ENCODE measurements at places on chromosomes 7 and 10.

GRCh38 chr10:10777279-10777678, 240.4 kb upstream of the CELF2 start:
- DNase-seq: no peak

GRCh38 chr7:122257056-122257455, 47.5 kb downstream of the FEZF1 start:
- DNase-seq: peak; percentile 69

DNA sequence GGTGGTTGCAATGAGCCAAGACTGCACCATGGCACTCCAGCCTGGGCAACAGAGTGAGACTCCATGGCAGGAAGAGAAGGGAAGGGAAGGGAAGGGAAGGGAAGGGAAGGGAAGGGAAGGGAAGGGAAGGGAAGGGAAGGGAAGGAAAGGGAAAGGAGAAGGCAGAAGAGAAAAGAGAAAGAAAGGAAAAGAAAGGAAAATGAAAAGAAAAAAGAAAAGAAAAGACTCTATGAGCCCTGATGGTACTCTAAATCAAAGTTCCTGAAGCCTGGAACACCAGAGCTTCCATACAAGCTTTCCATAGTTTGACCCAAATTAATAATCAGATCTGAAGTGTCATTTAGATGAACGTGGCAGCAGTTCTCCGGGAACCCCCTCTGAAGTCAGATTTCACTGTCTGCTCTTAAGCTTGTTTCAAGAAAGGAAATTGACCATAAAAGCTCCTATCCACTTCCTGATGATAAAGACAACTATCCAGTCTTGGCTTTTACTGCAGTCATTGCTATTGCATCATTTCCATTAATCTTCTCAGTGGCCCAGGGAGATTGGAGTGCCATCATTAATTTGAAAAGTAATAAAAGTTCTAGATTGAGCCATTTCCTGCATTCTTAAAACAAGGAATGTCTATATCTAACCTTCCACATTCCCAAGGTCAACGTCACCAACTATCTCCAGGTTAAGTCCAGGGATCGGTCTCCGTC, 44.2 kb upstream of the FRMD4A start:
- no peak for DNase-seq

- peak; percentile 75 for DNase-seq
Measured at GRCh38 chr7:55107946-55108345, 89.1 kb downstream of the EGFR start.

DNA sequence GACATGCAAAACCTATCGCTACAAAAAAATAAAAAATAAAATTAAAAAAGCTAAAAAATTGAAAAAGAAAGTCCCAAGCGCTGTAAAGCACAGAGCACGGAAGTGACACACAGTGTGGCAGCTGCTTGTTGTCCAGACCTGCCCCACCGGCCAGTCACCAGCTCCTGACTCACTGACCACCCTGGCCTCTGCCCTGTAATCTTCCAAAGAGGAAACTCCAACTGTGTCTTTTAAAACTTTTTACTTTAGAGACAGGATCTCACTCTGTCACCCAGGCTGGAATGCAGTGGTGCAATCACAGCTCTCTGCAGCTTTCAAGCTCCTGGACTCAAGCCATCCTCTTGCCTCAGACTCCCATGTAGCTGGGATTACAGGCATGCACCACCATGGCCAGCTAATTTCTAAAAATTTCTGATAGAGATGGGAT, 23.6 kb downstream of the GNA12 start:
- peak; percentile 94 for DNase-seq

- peak; percentile 33 for DNase-seq
Measured at GRCh38 chr7:20647908-20648776, 32.7 kb downstream of the ABCB5 start.

GRCh38 chr10:72215611-72216549, at the start of the genes ANAPC16 and ASCC1:
ANAPC16 (plus strand) TSS chr10:72216012; CDS start chr10:72223915, 7,903 bp downstream.
ASCC1 (minus strand) TSS chr10:72216276; CDS start chr10:72213298, 2,978 bp downstream.
- DNase-seq: peak; percentile 86

GRCh38 chr7:139479620-139480019, 3.9 kb downstream of the KLRG2 start:
- no peak for DNase-seq

GRCh38 chr10:71396084-71396710, 523 bp upstream of the CDH23 start:
- no peak for DNase-seq

GRCh38 chr7:11212816-11213215, 239.1 kb downstream of the PHF14 start:
- peak; percentile 49 for DNase-seq

DNA sequence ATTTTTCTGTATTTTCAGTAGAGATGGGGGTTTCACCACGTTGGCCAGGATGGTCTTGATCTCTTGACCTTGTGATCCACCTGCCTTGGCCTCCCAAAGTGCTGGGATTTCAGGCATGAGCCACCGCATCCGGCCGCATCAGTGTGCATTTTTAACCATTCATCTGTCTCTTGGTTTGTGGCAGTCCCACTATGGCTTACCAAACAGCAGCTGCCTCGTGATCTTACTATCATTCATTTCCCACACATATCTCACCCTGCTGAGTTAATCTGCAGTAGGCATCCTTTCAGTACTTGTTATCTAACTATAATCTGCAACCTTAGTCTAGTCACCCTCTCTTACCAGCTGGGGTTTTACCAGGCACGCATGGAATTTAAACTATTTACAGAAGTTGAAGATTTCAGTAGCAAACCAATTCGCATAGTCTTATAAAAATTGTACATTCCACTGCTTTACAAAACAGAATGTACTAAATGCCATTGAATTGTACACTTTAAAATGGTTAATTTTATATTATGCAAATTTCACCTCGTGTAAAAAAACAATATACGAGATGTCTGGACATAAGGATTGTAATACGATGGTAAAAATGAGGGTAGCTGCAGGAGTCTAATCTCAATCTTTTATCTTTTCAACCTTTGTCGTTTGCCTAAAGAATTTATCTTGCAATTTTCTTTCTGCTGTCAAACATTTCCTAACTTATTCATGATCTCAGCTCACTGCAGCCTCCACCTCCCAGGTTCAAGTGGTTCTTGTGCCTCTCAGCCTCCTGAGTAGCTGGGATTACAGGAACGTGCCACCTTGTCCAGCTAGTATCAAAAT, 4.6 kb upstream of the TBC1D12 start:
- DNase-seq: no peak

DNA sequence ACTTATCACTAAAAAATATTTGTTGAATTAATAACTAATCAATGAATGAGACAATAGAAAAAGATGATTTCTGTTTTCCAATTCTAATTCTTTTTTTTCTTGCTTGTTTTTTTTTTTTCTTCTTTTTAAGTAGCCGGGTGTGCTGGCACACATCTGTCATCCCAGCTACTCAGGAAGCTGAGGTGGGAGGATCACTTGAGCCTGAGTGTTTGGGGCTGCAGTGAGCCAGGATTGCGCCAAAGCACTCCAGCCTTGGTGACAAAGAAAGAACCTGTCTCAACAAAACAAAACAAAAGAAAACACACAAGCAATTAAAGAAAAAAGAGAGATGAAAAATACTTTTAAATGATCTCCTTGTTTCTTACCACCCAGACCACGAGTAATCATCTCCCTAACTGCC, 1109.3 kb downstream of the REEP3 start:
- DNase-seq: no peak

GRCh38 chr7:117190746-117191435, 132.0 kb downstream of the WNT2 start:
- no peak for DNase-seq

GRCh38 chr10:62724465-62724864, 80.1 kb upstream of the ADO start:
- DNase-seq: no peak

- no peak for DNase-seq
Measured at GRCh38 chr10:70599791-70600190, 2.8 kb downstream of the PRF1 start.

DNA sequence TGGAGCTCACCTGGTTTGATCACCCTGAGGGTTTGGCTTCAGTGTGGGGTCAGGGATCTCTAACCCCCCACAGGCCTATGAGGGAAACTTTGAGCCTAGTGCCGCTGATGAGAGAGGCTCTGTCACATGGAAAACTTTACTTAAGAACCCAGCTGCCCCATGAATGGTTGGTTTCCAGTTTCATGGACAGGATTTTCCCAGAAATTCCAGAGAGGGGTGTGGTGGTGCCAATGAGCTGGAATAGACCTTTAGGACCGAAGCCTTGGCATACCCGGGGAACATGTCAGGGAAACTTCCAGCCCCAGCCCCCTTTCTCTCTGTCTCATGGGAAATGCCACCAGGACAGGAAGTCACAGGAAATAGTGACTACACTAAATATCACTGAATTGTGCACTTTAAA, 36.9 kb downstream of the AKR1B1 start:
- DNase-seq: peak; percentile 47

DNA sequence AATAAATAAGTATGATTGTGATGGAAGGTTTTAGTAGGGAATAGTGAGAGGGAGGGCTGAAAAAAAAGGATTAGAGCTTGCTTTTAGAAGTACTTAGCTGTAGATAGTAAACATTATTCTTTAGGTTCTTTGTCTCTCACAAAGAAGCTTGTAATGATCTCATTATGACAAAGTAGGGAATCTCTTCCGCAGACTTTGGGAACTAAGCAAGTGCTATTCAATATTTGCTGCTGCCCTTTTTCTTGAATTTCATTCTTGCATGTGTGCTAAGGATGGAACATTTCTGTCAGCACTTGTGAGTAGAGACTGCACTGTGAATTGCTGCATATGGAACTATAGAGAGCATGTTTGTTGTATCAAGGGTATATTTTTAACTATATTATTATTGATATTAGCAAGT, 173.4 kb downstream of the ST7 start:
- DNase-seq: peak; percentile 5

GRCh38 chr10:5460468-5461202, 38.7 kb downstream of the CALML5 start:
- DNase-seq: no peak

DNA sequence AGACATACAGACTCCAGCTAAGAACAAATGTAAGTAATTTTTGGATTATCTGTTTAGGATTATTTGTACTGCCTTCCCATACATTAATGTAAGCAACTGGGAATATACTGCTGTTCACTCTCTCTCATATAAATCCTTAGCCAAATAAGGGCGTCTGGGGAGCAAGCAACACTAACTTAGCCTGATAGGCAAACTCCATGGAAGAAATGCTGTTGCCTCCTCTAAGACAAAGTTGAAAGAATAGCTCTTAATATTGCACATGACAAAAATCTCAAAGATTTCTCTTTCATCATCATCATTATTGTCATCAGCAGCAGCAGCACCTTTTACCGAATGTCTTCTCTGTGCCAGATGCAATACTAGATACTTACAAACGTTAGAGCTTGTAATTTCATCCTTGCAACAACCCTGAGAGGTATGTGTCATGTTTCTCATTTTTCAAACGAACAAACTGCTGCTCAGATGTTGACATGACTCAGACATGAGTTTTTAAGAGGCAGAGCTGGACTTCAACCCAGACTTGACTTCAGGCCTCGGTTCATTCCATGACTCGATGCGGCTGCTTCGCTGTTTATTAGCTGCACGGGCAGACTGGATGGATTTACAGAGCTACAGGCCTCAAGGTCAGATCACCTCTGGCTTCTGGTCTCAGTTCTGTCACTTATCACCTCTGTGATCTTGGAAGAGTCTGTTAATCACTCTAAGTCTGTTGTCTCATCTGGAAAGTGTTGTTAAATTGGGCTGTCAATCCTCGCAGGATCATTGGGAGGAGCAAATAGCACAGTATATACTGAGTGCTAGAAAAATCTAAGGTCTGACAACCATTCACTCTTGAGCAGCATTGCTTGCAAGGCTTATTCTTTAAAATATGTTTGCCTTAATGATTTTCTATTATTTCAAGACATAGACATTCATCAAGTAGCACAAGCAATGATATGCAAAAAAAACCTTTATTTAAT, 126.3 kb upstream of the CELF2 start:
- peak; percentile 82 for DNase-seq

- peak; percentile 9 for DNase-seq
Measured at GRCh38 chr10:12587451-12587888, 238.1 kb downstream of the CAMK1D start.

- no peak for DNase-seq
Measured at GRCh38 chr10:47029181-47030009, 118.2 kb downstream of the PTPN20 start.

DNA sequence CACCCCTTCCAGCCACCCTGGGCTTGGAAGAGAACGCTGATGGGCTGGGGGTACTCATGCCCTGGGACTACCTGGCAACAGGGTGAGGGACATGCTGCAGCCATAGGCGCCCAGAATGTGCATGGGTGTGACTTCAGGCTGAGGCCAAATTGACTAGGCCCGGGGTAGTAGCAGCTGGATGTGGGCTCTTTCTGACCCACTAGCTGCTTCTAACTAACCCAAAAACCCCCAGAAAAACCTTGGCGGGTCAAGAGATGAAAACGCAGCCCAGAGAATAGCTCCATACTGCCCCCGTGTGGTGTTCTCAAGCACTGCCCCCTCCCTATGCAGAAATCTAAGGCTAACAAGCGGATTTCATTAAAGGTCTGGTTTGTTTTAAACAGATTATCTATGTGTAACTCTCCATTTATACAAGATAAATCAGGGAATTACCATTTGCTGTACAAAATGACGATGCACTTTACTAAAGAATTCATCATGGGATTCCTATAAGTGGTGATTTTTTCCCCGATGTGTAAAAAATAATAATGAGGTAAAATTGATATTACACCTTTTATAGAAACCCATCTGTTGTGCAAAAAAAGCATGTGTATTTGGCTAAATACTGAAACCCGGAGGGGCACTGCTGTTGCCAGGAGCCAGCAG, 4.2 kb downstream of the SMARCD3 start:
- DNase-seq: peak; percentile 33

DNA sequence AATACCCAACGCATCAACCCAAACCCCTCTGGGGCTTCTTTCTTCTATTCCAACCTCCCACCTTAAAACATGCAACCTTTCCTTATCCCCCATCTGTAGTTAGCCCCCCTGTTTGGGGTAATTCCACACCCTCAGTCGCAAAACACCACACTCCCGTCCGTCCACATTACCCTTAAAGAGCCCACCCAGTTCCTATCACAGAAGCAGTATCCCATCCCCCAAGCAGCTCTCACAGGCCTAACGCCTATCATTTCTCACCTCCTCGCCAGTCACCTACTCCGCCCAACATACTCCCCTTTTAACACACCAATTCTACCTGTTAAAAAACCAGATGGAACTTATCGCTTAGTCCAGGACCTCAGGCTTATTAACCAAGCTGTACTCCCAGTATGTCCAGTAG, 63.7 kb downstream of the LRRC17 start:
- DNase-seq: no peak

GRCh38 chr7:122989577-122989976, 5.9 kb downstream of the TAS2R16 start:
- DNase-seq: no peak

- no peak for DNase-seq
Measured at GRCh38 chr10:3857318-3857717, 72.3 kb upstream of the KLF6 start.
